Iris pigment epithelial cell (primary cell): ENCODE measurements at places on chromosomes 4 and X.

- no peak for DNase-seq
Measured at GRCh38 chr4:925171-925570, 6.9 kb downstream of the GAK start.

DNA sequence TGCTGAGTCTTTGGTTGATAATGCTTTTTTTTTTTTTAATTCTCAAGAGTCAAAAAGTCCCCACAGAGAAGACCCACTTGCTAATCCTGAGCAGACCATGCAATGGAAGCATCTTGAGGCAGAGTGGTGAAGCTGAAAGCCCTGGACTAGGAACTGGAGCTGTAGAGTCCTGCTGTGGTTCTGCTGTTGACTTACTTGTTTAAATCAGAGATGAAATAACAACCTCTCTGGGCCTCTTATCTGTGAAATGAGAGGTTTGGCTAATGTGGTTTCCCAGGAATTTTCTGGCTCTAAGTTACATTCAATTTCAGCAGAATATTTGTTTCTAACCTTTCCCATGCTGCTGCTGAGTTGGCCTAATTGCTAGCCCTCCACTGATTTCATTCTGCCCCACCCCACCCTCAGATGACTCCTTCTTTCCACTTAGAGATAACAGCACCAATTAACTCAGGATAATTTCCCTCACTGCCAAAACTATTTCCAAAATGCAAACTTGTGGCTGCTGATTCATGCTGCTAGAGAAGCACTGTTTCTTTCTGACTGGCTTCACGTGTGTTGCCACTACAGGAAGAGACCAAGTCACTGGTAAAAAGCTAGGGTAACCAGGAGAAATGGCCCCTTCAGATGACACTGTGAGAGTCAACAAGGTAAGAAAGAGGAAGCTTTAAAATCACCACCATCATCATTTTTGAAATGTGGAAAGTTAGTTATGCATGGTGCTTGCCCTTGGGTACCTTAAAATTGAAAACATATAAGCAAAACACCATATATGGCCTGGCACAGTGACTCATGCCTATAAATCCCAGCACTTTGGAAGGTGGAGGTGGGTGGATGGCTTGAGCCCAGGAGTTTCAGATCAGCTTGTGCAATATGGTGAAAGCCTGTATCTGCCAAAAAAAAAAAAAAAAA, 326.4 kb downstream of the DCHS2 start:
- peak; percentile 66 for DNase-seq

DNA sequence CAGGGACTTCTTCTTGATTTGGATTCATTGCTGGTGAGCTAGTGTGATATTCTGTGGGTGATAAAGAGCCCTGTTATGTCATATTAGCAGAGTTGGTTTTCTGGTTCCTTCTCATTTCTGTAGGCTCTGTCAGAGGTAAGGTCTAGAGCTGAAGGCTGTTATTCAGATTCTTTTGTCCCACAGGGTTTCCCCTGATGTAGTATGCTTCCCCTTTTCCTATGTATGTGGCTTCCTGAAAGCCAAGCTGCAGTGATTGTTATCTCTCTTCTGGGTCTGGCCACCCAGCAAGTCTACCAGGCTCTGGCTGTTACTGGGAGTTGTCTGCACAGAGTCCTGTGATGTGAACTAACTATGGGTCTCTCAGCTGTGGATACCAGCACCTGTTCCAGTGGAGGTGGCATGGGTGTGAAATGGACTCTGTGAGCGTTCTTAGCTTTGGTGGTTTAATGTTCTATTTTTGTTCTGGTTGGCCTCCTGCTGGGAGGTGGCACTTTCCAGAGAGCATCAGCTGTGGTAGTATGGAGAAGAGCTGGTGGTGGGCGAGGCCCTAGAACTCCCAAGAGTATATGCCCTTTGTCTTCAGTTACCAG, 373.7 kb downstream of the AR start:
- DNase-seq = no peak

DNA sequence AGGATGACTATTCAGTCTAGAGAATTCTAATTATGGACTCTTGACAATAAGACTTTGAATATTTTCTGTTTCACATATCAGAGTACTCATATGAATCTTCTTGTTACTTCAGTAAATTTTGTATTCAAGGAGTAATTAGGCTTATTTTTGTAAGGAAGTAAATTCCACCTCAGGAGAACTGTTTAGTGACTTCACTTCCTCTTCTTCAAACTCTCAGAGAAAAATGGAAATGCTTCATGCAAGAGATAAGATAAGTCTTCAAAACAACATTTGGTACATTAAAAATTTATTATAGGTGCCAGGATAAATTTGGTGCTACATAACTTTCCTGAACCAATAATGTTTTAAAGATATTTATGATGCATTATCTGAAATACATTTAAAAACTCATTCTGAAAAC, 1421.9 kb downstream of the PCDH7 start:
- DNase-seq = no peak

- peak; percentile 88 for DNase-seq
Measured at GRCh38 chr4:73828956-73829355, 7.5 kb upstream of the CXCL6 start.

DNA sequence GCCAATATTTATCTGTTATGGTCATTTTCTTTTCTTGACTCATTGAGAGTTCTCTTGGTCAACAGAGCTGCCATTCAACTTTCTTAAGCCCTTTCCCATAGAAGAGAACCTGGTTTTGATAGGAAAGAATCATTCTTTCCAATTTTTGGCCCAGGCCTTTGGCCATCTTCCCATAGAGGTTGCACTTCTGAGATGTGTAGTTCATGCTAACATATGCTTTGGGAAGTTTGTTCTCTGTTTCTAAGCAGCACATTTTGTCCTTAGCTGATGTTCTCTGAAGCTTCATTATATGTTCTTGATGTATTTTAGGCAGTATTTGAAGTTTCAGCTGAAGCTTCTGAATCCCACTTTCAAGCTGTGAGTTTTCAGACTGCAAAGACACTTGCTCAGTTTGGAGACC, 161.1 kb downstream of the VEGFC start:
- DNase-seq = no peak

GRCh38 chr4:4730249-4730648, 129.2 kb upstream of the MSX1 start:
- peak; percentile 29 for DNase-seq

- DNase-seq = no peak
Measured at GRCh38 chrX:13085526-13085925, 41.1 kb upstream of the FAM9C start.

- DNase-seq = peak; percentile 11
Measured at GRCh38 chr4:113634081-113634969, 127.2 kb downstream of the CAMK2D start.

DNA sequence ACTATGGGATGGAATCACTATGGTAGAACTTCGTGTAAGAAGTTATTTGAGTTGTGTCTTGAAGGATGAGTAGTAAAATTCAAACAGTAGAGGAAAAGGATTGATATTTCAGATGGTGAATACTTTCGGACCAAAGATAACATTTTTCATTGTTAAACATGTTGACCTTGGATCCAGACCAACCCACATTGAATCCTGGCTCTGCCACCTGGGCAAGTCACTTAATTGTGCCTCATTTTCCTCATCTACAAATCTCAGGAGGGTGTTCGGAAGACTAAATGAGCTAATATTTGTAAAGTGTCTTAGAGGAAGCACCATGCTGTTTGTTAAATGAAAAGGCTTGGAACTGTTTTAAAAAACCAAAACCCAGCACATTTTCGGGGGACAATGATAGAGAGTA, 1.4 kb upstream of the AIFM1 start:
- no peak for DNase-seq

DNA sequence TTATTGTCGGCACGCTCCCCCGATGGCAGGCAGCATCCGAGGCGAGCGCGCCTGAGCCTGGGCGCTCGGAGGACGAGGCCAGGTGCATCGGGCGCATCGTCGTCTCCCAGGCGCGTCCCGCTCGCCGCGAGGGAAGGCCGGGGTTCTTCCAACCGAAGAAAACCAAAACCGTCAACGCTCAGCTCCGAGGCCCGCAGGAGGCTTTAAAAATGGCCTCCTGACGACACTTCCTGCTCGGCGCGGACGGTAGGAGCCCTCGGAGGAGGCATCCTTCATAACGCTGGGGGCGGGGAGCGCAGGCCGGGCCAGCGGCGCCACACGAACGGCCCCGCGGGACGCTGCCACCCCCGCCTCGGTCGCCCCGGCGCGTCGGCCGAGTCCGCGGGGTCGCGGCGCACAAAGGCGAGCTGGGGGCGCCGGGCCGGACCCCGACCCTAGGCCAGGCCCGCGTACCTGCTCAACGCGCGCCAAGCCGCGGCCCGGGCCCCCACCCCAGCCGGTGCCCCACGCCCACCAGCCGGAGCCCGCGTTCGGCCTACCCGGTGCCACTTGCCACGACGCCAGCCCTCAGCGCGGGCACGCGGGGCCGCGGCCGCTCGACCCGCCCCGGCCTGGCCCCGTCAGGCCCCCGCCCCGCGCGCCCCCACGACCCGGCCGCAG, 501 bp downstream of the ZNF518B start:
- peak; percentile 70 for DNase-seq

GRCh38 chrX:14590216-14590615, 60.9 kb downstream of the GLRA2 start:
- DNase-seq = no peak

DNA sequence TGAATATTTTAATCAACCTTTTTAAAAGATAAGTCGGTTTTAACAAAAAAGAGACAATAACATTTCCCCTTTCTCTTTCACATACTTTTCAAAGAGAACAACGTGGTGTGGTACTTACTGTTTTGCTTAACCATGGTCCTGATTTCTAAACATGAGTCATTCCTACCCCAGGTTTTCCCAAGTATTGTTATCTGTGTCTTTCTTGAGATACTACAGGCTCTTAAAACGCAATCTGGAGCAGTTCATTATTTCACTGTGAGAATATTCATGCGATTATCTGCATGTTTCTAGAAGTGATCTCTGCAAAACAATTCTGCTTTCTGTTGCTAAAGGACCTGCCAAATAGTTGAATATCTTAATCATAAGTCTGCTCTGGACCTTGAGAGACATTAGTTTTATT, 127.3 kb downstream of the TENM3 start:
- peak; percentile 40 for DNase-seq

DNA sequence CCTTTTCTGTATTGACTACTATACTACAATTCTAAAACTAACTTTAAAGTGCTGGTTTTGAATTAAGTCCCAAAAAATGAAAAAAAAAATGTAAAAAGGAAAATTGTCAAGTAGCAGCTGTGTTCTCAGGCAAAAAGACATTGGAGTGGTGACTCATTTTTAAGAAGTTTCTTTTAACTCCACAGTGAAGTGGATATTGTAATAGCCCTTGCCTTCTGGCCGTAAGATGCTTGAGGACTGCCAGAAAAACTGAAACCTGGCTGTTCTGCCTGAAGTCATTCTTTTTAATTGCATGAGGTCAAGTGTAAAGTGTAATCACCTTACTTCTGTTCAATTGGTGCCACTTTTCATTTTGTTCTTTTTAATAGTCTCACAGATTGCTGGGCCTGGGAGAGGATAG, 28.9 kb downstream of the SPANXD start:
- peak; percentile 11 for DNase-seq

DNA sequence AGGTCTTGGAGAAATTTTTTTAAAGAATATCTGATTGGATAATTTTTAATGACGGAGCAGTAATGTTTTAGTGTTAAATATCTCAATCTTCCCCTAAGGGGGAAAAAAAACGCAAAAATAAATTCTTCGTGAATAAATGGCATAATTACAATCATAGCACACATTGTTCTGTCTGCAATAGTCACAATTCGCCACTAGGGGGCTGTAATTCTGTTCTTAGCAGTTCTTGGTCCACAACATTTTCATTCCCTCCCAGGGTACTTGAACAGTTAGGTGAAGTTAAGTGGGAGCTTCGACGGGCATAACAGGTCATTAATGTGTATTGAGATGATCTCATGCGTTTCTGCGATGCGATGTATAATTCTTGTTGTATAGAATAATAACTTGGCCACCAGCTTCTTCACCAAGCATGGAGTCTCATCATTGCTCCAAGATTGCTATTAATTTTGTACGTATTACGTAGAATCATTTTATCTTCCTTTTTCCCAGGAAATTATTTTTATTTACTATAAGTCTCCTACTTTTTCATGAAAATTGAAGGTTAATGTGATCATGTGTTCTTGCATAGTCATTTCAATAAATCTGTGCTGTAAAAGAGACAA, 27.2 kb downstream of the HTR2C start:
- DNase-seq = peak; percentile 41

DNA sequence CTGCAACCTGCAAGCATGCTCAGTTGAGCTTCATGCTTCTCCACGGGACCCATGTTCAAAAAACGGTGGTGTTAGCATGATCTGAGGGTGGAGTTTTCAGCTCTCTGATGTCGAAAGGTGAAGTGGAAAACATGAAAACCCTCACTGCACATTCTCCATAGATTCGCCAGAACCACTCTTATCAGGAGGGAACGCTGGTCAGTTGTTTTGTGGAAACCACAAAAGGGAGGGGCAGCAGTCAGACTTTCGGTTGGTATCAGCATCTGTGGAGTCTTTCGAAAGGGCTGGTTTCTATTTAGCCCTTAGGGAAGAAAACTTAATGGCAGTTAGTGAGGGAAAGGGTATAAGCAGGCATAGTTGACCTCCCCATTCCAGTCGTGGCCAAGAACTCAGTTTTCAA, 12.6 kb downstream of the PPA2 start:
- peak; percentile 49 for DNase-seq

GRCh38 chrX:13845721-13846378, 29.0 kb upstream of the GPM6B start:
- DNase-seq = peak; percentile 54
